Endothelial cell of umbilical vein (primary cell): ENCODE measurements at places on chromosomes 2 and 18. TPM values are rescaled to one million over a fixed set of nuclear protein-coding genes. Genes with fewer than 3 reads are reported as not detected.

- DNase-seq, result peak; percentile 58
Measured at GRCh38 chr2:217166241-217166850, 306.5 kb upstream of the TNP1 start.

DNA sequence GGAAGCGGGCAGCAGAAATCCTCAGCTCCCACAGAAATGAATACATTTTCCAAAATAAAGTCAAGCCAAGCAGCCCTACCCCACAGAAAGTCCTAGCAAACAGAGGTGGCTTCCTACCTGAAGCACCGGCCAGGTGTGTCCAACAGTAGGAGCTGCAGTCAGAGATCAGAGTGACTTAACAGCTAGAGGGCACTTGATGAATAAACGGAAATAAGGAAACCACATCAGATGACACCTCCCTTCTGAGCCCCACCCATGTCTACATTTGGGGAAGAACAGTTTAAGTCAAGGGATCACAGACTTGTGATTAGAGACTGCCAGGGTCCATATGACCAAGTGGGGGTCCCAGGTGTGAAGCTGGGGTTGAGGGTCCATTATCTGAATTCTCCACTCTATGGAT is at the start of gene CXCR1:
TSS of gene CXCR1 (minus strand) at position 172 of the 400 bp plus-strand sequence. CDS start 1,751 bp downstream, outside the sequence.
- no peak for DNase-seq

DNA sequence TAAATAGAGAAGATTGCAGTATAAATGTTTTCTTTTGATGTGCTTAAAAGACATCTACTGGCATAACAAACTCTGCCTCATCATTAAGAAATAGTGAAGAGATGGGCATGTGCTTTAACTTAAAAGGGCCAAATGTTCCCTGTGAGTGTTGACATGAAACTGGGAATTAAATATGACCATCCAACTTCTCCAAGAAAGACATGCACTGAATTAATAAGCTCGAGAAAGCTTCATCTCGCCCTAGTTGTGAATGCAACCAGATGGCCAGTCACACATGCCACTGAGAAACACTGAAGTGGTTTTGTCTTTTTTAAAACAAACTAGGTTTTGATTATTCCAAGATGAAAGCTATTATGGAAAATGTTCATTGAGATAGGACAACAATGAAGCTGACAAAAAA is 479.2 kb downstream of the RIT2 start:
- no peak for DNase-seq

- no peak for DNase-seq
Measured at GRCh38 chr2:19189391-19189790, 169.0 kb downstream of the OSR1 start.

PTPRN gene
- total RNA-seq, result not detected in 2 replicates
